Neuronal stem cell (in vitro differentiated cells): ENCODE measurements at places on chromosomes 16 and 17.

GRCh38 chr17:38345743-38346142 is 2.0 kb upstream of the GPR179 start:
- DNase-seq, result no peak

DNA sequence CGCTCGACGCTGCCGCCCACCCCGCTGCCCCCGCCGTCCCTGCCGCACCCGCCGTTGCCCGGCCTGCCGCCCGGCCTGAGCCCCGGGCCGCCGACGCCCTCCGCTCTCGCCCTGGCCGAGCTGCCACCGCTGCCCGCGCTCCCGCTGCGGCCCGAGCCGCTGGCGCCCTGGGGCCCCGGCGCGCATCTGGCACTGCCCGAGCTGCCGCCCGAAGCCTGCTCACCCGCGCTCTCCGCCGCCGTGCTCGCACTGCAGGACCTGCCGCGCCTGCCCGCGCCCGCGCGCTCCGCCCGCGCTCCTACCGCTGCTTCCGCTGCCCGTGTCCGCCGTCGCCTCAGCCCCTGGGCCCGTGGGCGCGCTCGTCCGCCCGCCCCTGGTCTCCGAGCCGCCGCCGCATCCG is 8.4 kb upstream of the CLDN9 start:
- DNase-seq, result no peak

GRCh38 chr17:66423056-66423955 is 120.9 kb downstream of the PRKCA start:
- DNase-seq, result no peak

DNA sequence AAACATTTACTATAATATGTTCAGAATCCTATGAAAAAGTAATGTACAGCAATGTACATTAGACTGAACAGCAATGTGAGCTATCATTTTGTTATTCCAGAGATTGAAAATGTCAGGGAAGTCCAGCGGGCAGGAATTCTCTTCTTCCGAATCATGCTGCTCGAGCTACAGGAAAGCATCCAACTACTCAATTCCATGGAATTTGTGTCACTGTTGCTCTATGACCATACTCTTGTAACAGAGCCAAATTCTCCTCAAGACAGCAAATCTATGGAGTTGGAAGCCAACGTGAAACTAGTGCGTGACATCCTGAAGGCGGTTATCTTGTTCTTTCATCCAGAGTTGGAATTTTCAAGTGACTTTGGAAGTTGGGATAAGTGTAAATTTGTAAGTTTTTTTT is 24.8 kb upstream of the NSRP1 start:
- DNase-seq, result no peak

- DNase-seq, result no peak
Observed at GRCh38 chr16:23981429-23982399, 145.9 kb downstream of the PRKCB start.

GRCh38 chr16:55333684-55334083 is 9.7 kb downstream of the IRX6 start:
- no peak for DNase-seq

DNA sequence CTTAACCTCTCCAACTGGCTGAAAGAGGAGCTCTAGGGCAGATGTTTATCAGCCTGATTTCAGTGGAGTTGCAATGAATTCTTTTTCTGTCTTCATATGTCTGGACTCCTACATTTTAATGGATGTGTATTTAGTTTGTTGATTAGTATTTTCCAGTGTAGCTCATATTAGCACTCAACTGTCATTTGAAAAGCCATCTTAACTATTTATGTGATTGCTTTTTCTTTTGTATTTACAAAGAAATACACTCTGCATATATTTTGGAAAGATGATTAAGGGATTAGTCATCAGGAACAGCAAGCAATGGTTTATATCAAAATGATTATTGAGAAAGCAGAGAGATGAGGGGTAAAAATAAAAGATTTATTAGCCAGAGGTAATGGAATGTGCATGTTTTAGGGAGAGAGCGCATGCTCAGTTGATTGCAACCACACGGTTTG is 71.1 kb downstream of the WWOX start:
- no peak for DNase-seq

GRCh38 chr17:55617441-55617840 is 105.2 kb downstream of the TMEM100 start:
- no peak for DNase-seq

- DNase-seq, result no peak
Observed at GRCh38 chr17:67165201-67165600, 79.8 kb downstream of the HELZ start.

DNA sequence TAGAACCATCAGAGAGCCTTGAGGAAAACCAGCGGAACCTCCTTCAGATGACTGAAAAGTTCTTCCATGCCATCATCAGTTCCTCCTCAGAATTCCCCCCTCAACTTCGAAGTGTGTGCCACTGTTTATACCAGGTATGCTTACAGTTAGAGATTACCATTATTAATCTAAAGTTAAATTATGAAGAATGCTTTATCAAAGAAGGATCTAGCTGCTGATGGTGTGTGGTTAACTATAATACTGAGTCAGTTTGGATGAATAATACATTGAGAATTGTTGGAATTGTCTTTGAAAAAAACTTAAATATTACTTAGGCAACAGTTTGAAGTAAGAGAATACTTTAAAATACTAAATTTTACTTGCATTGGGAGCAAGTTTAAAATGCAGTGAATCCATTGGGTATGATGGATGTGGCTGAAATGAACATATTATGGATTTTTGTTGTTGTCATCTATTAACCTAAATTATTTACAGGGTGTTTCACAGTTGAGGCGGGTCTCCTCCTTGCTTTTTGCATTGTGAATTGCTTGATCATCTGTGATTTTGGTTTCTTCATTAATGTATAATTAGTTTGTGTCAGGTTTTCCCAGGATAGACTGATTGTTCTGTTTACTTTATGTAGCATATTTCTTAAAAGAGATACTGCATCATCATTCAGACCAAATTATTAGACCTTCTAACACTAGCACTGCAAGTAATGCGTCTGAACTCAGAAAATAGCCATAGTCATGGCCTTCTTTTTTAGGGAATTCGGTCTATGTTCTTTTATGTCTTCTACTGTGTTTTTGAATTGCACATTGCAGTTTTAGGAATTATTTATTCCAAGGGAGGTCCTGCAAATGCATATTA is 47.8 kb downstream of the OMG start:
- no peak for DNase-seq

DNA sequence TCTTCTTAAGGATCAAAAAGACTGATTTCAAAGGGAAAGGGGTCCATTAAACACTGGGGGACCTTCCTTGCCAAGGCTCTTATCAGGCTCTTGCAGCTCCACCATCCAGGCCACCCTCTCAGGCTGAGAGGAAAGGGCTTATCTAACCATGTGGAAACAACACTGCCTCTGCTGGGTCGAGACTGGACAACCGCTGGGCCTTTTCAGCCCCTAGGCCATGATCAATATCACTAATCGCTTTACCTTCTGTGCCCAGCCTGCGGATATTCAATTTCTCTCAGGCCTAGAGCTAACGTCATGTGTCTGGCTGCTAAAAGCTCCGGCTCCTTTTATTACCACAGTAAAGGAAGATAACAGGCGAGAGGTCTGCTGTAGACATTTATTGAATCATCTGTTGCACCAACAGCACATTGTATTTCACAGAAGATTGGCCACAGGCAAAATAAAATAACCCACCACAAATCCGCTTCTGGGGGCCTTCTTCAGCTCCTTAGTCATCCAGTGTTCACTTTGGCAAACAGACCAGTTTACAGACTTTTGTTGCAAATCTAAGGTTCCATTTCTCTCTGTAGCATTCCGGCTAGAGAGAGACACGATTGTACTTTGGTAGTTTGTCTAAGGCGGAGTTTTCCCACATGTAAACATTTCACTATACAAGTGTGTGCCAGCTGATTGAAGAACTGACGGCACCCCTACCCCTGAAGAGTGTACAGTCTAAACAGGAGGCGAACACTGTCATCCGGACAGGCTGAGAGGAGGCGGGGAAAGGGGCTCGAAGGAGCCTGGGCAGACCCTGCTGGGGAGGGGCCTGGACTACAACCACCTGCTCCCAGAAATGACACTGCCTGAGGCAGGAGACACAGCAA is 13.9 kb downstream of the CYB561 start:
- no peak for DNase-seq

DNA sequence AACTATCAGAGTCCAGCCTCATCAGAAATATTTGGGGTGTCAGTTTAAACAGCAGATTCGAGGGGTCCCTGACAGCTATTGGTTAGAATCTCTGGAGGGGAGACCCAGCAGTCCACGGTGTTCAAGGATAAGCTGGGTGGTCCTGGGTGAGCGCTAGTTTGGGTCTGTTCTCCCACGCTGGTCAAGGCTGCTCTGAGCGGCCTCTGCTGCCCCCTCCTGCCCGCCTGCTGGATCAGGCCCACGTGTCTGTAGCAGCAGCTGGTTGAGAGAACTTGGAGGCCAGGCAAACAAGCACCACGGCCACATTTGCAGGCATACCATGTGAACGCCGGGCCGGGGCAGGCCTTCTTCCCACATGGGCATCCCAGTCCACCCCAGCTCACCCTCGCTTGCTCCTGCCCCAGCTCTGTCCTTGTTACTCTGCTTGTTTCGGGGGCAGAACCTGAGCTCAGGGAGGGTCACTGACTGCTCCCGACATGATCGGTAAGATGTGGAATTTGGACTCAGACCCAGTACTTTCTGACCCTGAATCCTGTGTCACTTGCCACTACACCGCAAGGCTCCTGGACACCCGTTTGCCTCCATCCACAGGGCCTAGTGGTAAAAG is 7.4 kb downstream of the FOXF1 start:
- DNase-seq, result peak; percentile 51

- DNase-seq, result no peak
Observed at GRCh38 chr16:89953671-89954406, 5.3 kb downstream of the DEF8 start.
